Activated CD4-positive, alpha-beta T cell treated with anti-CD3 and anti-CD28 coated beads for 36 hours (primary cell): ENCODE measurements at places on chromosomes 3 and 15. TPM values are rescaled to one million over a fixed set of nuclear protein-coding genes. Genes with fewer than 3 reads are reported as not detected.

Gene TLE3
- 89.2 TPM for total RNA-seq

Gene KLHL40
- total RNA-seq, result not detected

GRCh38 chr3:37183375-37183831, 9.0 kb upstream of the LRRFIP2 start:
- DNase-seq, result no peak
- H3K4me1 ChIP-seq, result peaks cover 16% of the 10 kb centered on the region
- no peaks in the 10 kb centered on the region for H3K27me3 ChIP-seq

Gene GLDN
- total RNA-seq, result not detected

DNA sequence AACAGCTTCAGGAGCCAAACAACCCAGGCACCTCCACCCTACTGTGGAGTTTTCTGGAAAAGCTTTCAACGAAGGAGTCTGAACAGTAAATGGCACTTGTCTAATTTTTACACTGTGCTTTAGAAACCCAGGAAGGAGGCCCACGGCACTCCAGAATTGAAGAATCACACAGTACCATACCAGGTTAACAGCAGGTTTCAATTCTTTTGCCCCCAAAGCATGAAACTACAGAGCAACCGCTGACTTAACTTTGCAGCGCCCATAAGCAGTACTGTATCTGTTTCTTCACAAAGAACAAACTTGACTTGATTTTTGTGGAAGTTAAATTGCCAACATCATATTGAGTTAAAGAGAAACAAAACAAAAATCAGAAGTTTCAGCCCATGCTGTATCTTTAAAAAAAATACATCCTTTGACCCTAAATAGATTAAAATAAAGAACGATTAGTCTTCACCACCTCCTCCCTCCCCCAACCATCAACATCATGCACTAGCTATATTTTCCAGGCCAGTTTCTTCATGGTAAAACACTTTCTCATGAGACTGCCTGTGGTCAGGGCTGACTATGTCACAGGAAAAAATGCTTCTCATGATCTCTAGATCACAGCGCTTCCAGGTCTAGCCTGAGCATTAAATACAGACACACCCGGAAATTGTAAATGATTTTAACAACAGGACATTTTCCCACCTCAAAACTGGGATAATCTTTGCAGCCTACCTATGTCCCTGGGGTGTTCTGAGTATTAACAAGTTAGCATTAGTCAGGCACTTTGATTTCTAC, 456.3 kb downstream of the FOXP1 start:
- peak; percentile 66 for DNase-seq
- H3K27ac ChIP-seq, result peak overlapping the region; percentile 99
- no peaks in the 10 kb centered on the region for H3K27me3 ChIP-seq
- peaks cover 28% of the 10 kb centered on the region for H3K36me3 ChIP-seq

DNA sequence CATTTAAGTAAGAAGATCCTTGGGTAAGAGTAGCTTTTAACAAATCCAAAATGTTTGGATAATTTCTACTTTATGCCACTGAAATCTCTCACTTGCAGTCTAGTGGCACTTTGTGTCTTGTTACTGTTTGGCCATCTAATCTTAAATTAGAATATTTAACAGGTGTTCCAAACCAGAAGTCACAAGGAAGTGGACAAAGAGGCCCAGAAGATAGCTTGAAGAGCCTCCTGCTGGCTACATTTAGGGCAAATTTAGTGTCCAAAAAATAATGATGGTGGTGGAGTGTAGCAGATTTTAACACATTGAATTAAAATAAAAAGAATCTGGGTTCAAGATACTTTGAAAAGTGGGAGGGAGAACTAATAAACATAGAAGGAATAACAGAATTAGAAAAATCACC, 172.2 kb downstream of the GHSR start:
- no peaks in the 10 kb centered on the region for H3K36me3 ChIP-seq
- no peaks in the 10 kb centered on the region for H3K27me3 ChIP-seq
- DNase-seq, result no peak

Gene CA12
- 0.46 TPM for total RNA-seq

- peaks cover 50% of the 10 kb centered on the region for H3K4me1 ChIP-seq
- H3K4me3 ChIP-seq, result peak overlapping the region; percentile 90
- peak overlapping the region; percentile 66 for H3K27ac ChIP-seq
- DNase-seq, result peak; percentile 30
- H3K36me3 ChIP-seq, result peaks cover 18% of the 10 kb centered on the region
Observed at GRCh38 chr3:146542179-146542578, 2.2 kb downstream of the PLSCR1 start.

- H3K27ac ChIP-seq, result no peak overlapping the region
- no peak overlapping the region for H3K4me3 ChIP-seq
- no peaks in the 10 kb centered on the region for H3K4me1 ChIP-seq
- peaks cover 13% of the 10 kb centered on the region for H3K27me3 ChIP-seq
Observed at GRCh38 chr15:33402600-33402999, 91.8 kb downstream of the RYR3 start.

Gene B3GALNT1
- total RNA-seq, result 0.60 TPM

Gene MST1R
- 0.86 TPM for total RNA-seq

DNA sequence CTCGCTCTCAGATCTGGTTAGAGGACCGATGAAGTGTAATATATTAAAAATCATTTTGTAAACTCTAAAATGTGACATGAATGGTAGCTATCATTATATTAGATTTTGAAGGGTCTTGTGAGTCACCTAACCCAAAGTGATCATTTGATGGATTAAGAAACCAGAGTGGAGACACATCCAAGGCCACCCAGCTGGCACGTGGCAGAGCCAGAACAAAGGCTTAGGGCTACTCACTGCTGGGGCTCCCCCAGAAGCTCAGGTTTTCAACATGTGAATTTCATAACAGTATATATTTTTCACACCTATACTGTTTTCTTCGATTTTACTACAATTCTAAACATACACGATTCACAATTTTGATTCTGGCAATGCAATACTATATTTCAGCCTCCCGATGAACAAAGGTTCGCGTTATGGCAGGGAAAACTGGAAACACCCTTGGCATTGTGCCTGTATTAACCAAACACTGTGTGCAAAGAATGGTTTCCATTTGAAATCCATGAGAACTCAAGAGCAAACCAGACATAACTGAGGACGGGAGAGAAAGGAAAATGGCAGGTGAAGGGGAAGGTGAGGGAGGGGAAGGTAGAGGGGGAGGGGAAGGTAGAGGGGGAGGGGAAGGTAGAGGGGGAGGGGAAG, 88.9 kb downstream of the ADAMTS17 start:
- DNase-seq, result no peak
- H3K4me3 ChIP-seq, result no peak overlapping the region
- no peak overlapping the region for H3K27ac ChIP-seq
- peaks cover 3% of the 10 kb centered on the region for H3K36me3 ChIP-seq

- no peaks in the 10 kb centered on the region for H3K36me3 ChIP-seq
- no peak overlapping the region for H3K27ac ChIP-seq
- H3K27me3 ChIP-seq, result no peaks in the 10 kb centered on the region
- DNase-seq, result no peak
- H3K4me3 ChIP-seq, result no peak overlapping the region
- peaks cover 19% of the 10 kb centered on the region for H3K4me1 ChIP-seq
Observed at GRCh38 chr15:92621972-92622533, 33.5 kb downstream of the FAM174B start.

DNA sequence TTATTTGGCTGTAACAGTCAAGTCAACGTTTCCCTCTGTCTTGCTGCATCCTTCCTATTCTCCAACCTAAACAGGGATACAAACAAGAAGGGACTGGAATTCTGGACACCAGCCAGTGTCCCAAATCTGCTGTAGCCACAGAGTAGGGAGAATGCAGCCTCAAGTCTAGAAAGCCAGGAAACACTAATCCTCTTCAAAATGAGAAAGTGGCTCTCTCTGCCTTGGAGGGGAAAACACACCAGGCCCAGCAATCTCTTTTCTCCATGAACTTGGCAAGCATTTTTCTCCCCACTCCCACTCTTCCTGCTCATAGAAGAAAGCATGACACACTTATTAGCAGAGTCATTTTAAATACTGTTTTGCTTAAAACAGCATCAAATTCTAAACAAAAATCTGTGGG, 781.7 kb downstream of the SQOR start:
- H3K4me1 ChIP-seq, result no peaks in the 10 kb centered on the region
- H3K27me3 ChIP-seq, result no peaks in the 10 kb centered on the region
- DNase-seq, result no peak
- H3K4me3 ChIP-seq, result no peak overlapping the region
- no peak overlapping the region for H3K27ac ChIP-seq

Gene ABI3BP
- total RNA-seq, result not detected

GRCh38 chr3:15044326-15044725, 20.8 kb downstream of the MRPS25 start:
- peaks cover 30% of the 10 kb centered on the region for H3K4me1 ChIP-seq
- no peak overlapping the region for H3K4me3 ChIP-seq
- H3K36me3 ChIP-seq, result peaks cover 42% of the 10 kb centered on the region
- H3K27me3 ChIP-seq, result no peaks in the 10 kb centered on the region

Gene GOLGA8N
- total RNA-seq, result 2.4 TPM

Gene SAMD7
- not detected for total RNA-seq

- no peak for DNase-seq
- H3K27me3 ChIP-seq, result no peaks in the 10 kb centered on the region
- H3K27ac ChIP-seq, result no peak overlapping the region
- no peaks in the 10 kb centered on the region for H3K4me1 ChIP-seq
- no peaks in the 10 kb centered on the region for H3K36me3 ChIP-seq
Observed at GRCh38 chr3:151548195-151548594, 87.3 kb upstream of the IGSF10 start.

DNA sequence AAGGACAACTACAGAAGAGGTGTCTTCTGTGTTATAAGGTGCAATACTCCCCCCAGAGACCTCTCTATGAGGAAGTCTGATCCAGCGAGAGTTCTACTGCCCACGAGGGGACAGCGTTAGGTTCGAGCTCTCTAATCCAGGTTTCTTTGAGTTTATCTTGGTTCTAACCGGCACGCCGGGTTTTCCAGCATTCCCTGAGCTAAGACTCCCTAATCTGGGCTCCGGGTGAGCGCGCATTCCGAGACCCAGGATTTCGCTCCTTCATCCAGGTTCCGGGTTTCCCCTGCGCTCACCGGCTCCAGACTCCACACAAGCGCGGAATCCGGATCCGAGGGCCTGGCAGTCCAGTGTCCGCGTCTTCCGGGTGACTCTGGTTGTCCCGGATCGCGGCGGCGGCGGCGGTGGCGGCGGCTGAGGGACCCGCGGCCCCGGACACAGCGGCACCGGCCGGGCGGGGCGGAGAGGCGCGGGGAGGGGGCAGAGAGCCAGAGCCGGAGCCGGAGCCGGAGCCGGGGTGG, at the start of gene ZNF609:
Gene ZNF609 (plus strand): TSS at position 373 of the 518 bp plus-strand sequence. CDS start 38,842 bp downstream, outside the sequence.
- H3K27me3 ChIP-seq, result no peaks in the 10 kb centered on the region
- peak within 1 kb of the TSS; percentile 92 for H3K27ac ChIP-seq
- peaks cover 80% of the 10 kb centered on the region for H3K4me1 ChIP-seq
- DNase-seq, result peak; percentile 94
- H3K4me3 ChIP-seq, result peak within 1 kb of the TSS; percentile 83
- H3K36me3 ChIP-seq, result peaks cover 10% of the 10 kb centered on the region

Gene AHSG
- not detected for total RNA-seq

Gene PODXL2
- 1.9 TPM for total RNA-seq

Gene GPR156
- total RNA-seq, result 0.11 TPM

Gene CXCR6
- 0.85 TPM for total RNA-seq
